Activated T-helper 1 cell treated with anti-CD3 and anti-CD28 coated beads, Interleukin-2, amount 50 U/mL, for 16 hours (primary cell): ENCODE measurements at places on chromosomes 7 and 10.

- DNase-seq, result no peak
Observed at GRCh38 chr7:2647594-2648172, 15.9 kb downstream of the TTYH3 start.

GRCh38 chr7:25967278-25968204 is 184.5 kb upstream of the NFE2L3 start:
- no peak for DNase-seq

DNA sequence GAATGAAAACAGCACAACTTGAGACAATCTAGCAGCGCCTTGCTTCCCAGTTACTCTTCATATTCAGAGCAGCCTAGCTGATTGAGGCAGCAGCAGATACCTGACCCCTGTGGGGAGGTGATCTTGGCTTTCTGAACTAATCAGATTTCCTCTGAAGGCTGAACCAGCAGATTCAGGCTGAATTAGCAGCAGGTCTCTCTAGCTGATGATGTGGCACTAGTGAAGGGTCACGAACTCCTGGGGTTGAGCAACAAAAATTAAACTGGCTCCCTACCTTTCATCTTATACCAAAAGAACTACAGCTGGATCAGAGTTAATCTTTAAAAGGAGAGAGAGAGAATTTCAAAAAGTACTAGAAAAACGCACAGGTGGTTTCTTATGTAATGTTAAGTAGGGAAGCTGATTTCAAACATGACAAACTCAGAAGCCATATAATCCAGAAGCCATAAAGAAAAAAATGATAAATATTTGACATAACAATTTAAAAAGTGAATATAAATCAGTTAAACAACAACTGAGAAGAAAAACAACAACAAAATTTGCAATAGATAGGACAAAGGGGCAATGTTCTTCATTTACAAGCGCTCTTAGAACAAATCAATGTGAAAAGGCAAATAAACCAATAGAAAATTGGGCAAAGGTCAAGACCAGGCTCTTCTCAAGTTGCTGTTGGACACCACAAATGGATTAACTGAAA is 13.5 kb downstream of the SLC25A13 start:
- DNase-seq, result no peak

- no peak for DNase-seq
Observed at GRCh38 chr7:123769371-123769770, 20.6 kb upstream of the WASL start.

DNA sequence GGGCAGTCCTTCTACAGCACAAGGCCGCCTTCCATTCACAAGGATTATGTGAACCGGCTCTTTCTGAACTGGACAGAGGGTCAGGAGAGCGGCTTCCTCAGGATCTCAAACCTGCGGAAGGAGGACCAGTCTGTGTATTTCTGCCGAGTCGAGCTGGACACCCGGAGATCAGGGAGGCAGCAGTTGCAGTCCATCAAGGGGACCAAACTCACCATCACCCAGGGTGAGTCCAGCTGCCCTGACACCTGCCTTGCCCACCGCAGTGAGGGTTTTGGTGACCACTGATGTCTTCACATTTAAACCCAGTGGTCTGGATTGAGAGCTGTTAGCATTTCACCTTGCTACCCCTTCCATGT is 918 bp downstream of the PILRB start:
- no peak for DNase-seq

GRCh38 chr7:100632951-100633717 is 8.2 kb downstream of the TFR2 start:
- DNase-seq, result peak; percentile 28

DNA sequence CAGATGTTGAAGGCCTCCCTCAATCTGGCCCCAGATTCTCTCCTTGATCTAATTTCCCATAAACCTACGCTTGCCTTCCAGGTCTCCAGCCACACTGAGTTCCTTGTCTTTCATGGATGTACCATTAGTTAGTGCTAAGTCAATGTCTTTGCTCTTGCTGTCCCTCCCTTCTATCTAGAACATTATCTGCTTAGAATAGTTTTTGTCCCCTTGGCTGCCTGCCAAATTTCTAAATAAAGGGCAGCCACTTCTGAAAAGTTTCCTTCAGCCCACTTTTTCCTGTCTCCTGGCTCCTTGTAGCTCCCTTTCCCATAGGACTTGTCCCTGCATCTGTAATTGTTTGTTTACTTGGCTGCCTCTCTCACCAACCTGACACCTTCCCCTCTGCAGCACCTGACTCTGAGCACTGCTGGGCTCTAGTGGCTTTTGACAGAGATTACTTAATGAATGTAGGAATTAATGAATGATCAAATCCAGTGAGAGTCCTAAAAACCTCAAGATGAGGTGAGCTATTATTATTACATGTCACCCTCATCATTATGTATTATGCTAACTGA is 58.3 kb downstream of the CXCL12 start:
- no peak for DNase-seq

- DNase-seq, result no peak
Observed at GRCh38 chr10:116403740-116404250, 23.9 kb upstream of the PNLIPRP3 start.

GRCh38 chr7:138387755-138388475 is 72.1 kb upstream of the TRIM24 start:
- no peak for DNase-seq

DNA sequence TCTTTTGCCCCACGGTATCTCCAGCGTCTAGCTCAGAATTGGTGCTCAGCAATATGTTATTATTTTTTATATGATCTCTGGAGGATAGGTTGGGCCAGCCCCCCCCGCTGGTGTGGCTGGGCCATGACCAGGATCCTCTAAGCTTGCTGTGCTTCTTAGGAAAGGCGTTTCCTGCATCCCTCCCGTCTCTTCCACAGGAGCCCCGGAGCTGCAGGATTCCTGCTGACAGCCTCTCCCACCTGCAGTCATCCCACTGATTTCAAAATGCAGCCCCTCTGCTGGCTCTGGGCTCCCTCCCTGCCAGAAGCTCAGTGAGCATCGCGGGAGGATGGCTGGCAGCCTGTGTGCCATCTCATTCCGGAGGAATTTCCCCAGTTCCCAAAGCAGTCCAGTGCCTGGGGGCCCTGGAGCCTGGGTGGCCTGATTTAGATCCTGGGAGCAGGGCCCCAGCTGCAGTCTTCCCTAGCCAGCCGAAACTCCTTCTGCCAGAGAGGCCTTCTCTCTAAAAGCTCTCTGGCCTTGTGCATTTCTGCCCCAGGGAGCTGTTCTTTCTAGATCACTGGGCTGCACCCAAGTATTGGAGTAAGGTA is 21.8 kb upstream of the GOLGA7B start:
- DNase-seq, result no peak

- DNase-seq, result no peak
Observed at GRCh38 chr10:34292675-34293074, 522.4 kb downstream of the PARD3 start.

DNA sequence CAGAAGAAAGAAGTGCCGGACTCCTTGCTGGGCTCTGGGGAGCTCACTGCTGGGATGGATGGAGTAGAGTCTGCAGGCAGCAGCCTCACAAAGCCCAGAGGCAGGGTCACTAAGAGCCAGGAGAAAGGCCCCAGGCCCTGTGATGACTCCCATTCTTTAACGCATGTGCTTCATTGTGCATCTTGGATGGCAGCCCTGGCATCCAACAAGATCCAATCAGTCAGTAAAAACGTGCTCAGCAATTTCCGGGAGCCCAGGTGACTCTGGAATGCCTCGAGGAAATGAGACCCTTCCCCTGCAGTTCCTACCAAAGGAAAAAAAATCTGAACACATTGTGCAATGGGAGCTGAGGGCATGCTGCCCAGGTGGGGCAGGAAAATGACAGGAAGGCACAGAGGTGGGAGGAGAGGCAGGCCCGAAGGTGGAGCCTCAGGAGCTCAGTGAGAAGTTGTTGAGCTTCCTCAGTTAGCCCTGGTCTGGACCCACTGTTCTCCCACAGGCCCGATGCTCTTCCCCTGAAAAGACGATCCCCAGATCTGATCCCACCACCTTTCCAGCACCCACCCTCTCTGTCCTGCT is 60.7 kb upstream of the TMEM72 start:
- DNase-seq, result no peak

- no peak for DNase-seq
Observed at GRCh38 chr7:68840991-68841390, 757.3 kb upstream of the AUTS2 start.

- no peak for DNase-seq
Observed at GRCh38 chr10:74993649-74994048, 117.8 kb upstream of the SAMD8 start.

GRCh38 chr10:218798-219197 is 83.5 kb downstream of the ZMYND11 start:
- no peak for DNase-seq

- no peak for DNase-seq
Observed at GRCh38 chr10:33935350-33935749, 600.9 kb upstream of the NRP1 start.

DNA sequence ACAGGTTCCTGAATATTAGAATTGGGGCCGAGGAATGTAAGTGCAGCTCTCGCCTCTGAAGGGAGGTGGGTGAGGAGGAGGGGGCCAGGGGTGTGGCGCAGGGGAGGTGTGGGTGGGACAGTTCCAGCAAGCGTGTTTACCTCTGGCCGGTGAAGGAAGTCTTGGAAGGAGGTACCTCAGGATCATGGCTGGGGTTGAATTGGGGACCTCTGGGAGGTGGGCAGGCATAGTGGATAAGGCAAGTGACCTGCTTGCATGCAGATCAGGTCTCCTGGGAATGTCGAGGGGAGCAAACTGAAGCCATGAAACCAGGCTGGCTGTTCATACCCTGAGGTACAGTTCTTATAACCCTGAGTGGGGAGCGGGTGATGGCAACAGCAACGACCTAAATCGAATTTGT is 2.0 kb downstream of the ZNF775 start:
- no peak for DNase-seq

- no peak for DNase-seq
Observed at GRCh38 chr7:22351329-22351692, 5.6 kb downstream of the RAPGEF5 start.

DNA sequence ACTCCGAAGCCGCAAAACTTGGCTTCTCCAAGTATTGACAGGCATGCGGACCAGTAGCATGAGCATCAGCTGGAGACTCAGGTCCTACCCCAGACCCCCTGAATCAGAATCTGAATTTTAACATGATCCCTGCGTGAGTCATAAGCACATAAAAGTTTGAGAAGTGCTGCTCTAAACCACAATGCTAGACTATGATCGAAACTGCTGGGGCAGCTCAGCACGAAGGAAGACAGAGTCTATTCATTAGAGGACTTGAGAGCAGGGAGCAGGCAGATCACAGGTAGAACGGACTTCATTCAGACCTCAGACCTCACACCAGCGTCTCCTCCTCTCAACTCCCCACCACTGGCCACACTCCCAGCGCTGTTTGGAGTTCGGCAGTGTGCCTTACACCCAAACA is 16.9 kb downstream of the CAMK2G start:
- no peak for DNase-seq

- no peak for DNase-seq
Observed at GRCh38 chr7:7817748-7818147, 99.3 kb upstream of the RPA3 start.

- DNase-seq, result no peak
Observed at GRCh38 chr10:52615756-52616394, 156.7 kb downstream of the MBL2 start.

DNA sequence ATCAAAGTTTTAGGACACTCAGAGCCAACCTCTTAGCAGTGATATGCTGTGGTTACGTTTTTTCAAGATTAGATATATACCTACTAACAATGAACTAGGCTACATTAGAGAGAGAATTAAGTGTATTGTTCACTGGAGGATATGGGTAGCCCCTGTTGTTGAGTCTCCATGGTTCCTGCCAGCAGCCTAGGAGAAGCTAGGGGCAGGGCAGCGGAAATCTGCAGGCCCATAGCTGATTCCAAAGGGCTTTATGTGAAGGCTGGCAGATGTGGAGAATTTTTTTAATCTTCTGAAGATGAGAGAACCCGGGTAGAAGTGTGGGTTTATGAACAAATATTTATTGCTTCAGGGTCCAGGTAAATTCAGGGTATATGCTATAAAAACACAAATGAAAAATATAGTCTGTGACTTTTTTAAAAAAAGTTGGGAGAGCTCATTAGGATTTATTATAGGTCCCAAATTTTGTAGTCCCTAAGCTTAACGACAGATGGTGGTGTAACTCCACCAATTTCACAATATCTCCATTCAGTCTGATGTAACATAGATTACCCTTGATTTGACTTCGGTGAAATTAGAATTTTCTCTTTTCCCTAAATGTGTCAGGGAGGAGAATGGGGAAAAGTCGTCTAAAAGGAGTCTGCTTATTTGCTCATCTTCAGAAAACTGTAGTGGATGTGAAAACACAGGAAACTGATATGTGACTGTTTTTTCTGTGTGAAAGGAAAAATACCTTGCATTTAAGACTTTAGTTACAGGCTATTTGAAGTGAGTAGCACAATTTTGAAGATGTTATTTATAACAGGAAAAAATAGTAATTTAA is 163.0 kb upstream of the PPP1R3A start:
- no peak for DNase-seq
